Activated CD8-positive, alpha-beta memory T cell treated with anti-CD3 and anti-CD28 coated beads for 4 hours (primary cell): ENCODE measurements at places on chromosomes 11 and 22.

DNA sequence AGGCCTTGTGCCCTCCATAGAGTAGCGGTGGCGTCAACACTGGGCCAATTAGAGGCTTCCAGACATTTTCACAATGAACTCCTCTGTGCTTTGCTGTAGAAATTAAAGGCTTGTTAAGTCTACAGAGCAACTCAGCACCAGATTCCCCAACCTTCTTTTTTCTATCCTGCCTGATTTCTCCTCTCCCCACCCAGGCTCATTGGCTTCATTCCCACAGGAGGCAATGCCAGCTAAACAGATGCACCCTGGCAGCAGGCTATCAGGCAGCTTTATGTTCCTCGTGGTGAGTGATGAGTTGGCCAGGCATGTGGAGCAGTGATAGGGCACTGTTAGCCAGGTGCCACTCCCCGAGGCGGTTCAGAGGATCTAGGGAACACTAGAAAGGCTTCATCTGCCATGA lies 4.8 kb downstream of the DIXDC1 start:
- DNase-seq: no peak

- DNase-seq: no peak
Observed at GRCh38 chr11:75200051-75200450, 40.5 kb upstream of the TPBGL start.

GRCh38 chr11:68659158-68659921 lies 25.0 kb upstream of the GAL start:
- no peak for DNase-seq

- DNase-seq: no peak
Observed at GRCh38 chr11:66970371-66970806, 4.7 kb upstream of the C11orf86 start.

- DNase-seq: no peak
Observed at GRCh38 chr11:18798799-18799469, 7.3 kb upstream of the PTPN5 start.

DNA sequence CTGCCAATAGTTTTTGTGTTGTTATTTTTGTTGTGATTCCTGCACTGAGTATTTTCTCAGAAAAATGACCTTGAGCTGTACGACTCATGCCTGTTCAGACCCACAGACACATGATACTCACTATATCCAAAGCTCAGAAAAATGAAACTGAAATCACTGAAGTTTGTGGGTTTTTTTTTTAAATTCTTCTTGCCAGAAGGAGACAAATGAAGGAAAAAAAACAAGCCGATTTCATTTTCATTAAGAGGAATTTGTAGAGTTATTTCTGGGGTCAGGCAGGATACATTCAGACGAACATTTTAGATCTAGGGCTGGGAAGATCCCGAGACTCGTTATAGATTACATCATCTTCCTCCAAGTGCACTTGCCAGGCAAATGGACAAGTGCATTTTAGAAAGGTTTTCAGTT lies 60.4 kb downstream of the BMAL1 start:
- no peak for DNase-seq

- DNase-seq: no peak
Observed at GRCh38 chr22:31623592-31624304, 38.3 kb downstream of the PISD start.

DNA sequence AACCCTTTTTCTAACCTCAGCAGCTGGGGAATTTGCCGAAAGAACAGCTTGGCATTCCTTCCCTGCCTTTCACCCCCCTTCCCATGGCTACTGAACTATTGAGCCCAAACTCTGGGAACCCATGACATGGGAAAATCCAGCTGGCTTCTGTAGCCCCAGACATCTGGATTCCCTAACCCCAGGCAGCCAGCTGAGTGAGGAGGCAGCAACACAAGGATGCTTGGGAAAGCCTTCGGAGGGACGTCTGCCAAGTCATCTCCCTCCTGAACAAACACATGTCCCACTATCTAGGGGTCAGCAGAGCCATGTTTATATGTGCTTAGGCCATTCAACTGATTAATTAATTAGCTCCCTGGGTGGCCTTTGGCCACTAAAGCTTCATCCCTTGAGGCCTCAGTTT lies 21.6 kb downstream of the LRRC55 start:
- no peak for DNase-seq

DNA sequence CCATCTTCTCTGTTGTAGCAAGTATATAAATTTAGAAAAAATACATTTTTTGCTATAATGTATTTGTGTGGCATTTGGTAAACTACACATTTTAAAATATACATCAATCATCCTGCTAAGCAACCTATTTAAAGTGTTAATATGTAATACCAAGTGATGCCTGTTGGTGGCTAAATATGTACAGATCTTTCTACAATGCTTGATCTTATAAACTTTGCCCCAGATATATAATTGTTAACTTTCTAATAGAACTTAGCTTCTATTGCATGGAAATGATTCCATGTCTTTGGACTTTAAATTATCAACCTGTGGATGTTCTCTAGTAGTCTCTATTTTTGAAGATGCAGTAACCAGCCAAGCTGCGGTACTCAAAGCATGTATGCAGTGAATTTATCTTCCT lies 1260.4 kb upstream of the RAG2 start:
- DNase-seq: no peak

DNA sequence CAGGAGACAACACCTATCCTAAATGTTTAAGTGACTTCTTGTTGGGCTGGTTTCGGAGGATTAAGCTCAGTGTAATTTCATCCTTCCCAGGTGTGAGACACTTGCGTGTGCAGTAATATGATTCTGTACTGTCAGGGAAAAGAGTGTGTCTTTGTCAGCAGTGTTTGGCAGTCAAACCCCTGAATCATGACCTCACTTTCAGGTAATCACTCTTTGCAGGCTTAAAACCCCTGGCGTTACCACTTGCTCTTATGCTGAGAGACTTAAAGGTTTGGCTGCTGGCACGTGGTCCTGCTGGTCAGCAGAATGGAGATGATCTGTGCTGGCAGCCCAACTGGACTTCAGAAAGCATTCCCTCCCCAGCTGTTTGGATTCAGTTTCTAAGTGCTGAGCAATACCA lies 56.1 kb downstream of the APIP start:
- DNase-seq: no peak
